ENCODE measurements at places on chromosomes 2 and 18. TPM values are rescaled to one million over a fixed set of nuclear protein-coding genes. Genes with fewer than 3 reads are reported as not detected.

NT5C1B gene
- total RNA-seq = not detected

RAPGEF4 gene
- 17.7 TPM for total RNA-seq

ZNF396 gene
- total RNA-seq = 0.51 TPM

GRCh38 chr2:137348301-137348700 lies 583.0 kb downstream of the THSD7B start:
- no peak for DNase-seq

DNA sequence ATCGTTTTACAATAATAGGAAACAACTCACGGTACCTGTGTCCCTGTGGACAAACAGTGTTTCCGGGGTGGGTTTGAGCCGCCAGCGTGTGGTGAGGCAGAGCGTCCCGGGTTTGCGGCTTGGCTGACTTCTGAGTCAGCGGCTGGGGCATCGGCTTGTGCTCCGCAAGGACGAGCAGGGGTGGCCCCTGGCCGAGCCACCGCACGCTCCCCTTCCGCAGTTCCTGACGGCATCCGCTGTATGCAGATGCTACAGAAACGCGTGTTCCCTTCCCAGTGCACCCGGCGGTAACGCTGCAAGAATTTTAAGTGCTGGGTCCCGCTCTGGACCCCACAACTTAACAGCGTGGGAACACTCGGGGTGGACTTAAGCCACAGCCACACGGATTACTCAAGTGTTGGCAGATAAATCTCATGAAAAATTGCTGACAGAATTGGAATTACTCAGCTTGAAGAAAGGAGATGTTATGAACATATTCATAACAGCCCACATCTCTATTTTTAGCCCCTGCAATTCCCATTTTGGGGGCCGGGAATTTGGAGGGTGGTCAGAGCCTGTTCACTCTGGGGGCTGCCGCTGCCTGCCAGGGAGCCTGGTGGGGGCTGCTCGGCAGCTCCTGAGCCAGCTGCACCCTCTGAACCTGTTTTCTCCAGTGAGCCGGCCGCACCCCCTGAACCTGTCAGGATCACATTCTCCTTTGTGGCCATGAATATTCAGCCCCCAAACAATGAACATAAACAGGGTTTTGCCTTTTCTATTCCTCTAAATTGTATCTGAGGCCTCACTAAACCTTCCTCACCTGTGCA lies 12.6 kb upstream of the KCNG2 start:
- DNase-seq = no peak

DNA sequence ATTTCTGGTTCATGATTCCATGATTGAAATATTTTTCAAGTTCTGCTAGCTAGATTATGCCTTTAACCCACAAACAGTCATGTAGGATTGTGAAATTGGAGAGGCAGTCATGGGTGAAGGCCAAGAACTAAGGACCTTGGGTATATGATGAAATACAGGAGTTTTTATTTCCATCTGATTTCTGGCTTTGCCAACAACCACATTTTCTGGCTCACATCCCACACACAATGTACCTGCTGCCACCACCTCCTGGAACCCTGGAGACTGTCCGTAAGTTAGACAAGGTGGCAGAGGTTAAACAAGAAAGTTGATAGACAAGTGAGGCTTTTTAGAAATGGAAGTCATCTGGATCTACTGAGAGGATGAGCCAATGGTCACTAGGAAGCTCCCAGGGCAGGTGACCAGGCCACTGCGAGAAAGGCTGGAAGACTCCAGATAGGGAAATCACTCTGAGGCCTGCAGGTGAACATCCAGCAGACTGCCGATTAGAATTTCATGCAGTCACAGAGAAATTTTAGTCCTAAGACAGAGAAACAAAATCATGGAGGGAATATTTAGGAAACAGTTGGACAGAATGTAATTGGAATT lies 402.0 kb downstream of the ALK start:
- no peak for DNase-seq

- peak; percentile 76 for DNase-seq
Observed at GRCh38 chr2:105179469-105180372, 61.8 kb upstream of the GPR45 start.

- no peak for DNase-seq
Observed at GRCh38 chr18:12803069-12803936, 80.7 kb downstream of the PTPN2 start.

- no peak for DNase-seq
Observed at GRCh38 chr2:23616630-23617029, 231.7 kb downstream of the KLHL29 start.

DNA sequence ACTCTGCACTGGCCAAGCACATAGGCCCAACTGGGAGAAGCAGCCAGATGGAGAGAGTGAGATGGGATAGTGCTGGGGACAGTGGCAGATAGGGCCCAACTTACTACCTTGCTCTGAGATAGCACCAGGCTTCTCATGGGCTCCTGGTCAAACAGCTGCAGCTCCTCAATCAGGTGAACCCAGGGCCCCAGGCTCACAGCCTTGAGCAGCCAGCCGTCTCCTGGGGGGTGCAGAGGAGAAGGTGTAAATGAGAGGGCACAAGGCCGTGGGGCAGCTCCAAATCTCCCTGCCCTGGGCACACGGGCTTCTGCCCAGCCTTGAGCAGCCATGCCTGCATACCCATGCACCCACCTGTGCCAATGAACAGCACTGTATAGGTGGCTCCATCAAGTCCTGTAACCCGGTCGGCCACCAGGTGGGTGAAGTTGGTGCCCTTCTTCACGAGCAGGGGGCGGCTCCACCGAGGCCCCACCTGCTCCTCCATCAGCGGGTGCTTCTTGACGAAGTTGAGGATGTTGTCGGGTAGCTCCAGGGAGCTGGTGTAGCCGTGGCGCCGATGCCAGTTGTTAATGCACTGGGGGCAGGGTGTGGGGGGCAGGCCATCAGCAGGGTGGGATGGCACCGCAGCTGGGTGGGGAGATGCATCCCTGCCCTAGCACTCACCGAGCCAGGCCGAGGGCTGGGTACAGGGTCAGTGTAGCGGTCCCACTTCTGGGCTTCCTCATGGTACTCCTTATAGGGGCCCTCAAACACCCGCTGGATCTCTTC lies 5.9 kb upstream of the ANKRD39 start:
- no peak for DNase-seq

DNA sequence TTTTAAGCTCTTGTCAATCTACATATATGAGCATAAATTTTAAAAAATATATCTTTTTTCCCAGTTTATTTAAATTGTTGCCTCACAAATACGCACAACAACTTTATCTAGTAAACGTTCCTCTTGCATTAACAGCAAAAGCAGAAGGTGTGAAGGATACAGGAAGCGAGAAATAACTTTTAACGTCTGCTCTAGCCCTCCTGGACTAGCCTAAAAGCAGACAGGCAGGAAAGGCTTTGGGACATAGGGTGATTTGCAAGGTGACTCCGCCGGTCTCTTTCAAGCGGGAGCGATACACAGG lies 434 bp upstream of the DUSP19 start:
- no peak for DNase-seq

- DNase-seq = no peak
Observed at GRCh38 chr2:84846041-84846663, 34.7 kb downstream of the TRABD2A start.

GRCh38 chr2:222424729-222425671 lies 657 bp downstream of the SGPP2 start:
- DNase-seq = no peak

DNA sequence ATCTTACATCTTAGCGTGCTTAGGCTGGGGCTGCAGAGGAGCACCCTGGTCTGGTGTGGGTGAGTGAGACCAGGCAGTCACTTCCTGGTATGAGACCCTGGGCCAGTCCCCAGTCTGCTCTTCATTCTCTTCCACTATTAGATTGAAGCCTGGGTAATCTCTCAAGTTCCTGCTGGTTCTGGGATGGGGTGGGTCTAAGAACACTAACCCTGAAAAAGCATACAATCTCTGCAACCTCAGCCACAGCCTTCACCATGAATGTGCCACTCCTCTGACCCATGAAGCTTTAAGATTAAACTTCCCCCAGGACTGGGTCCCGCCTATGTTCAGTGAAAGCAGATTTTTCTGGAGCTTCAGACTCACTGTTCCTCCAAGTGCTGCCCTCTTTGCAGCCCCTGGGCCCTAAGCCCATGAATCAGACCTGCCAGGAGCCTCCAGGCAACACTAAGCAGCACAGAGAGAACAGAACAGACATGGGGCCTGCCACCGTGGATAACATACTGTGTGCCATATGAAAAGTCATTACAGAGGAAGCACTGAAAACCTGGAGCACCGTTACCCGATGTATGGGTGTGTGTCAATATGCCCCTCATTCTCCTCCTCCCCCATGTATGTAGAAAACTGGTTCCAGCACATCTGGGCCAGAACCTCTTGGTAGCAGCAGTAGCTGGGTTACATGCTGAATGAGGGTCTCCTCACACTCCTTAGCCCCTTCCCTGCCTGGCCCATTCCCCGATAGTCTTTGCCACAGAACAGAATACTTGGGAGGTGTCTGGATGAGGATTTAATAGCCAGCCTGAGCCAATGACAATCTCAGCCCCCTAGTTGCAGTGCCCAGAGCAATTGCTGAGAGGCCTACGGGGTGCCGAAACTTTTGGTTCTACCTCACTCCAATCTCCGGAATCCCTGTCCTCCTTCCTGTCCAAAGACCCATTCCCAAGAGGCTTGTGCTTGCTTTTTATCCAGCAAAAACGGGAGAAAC lies 2.7 kb upstream of the SIX2 start:
- no peak for DNase-seq

GRCh38 chr18:76557026-76557575 lies 62.1 kb upstream of the ZNF516 start:
- no peak for DNase-seq

DNA sequence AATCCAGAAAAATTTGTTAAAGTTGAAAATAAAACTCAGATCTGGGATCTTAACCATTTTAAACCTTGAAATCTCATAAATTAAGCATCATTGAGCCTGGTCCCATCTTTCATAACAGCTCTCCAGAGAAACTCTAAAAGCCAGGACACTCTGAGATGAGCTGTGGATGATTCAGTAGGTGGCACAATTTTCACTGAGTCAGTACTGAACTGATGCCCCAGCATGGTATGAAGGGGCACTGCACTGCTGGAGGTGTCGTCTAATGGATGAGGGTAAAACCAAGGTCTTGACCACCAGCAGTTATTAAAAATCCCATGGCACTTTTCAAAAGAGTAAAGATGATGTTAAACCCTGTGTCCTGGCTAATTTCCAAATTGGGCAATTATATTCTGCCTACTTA lies 170.6 kb downstream of the FIGN start:
- DNase-seq = no peak

DNA sequence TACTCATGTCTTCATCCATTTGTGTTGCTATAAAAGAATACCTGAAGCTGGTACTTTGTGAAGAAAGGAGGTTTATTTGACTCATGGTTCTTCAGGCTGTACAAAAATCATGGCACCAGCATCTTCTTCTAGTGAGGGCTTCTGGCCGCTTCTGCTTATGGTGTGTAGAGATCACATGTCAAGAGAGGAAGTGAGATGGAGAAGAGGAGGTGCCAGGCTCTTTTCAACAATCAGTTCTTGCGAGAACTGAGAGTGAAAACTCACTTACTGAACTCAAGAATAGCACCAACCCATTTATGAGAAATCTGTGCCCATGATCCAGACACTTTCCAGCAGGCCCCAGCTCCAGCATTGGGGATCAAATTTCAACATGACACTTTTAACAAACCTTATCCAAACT lies 30.0 kb upstream of the BARD1 start:
- no peak for DNase-seq

- DNase-seq = no peak
Observed at GRCh38 chr2:45119038-45119437, 109.8 kb upstream of the SIX2 start.

DNA sequence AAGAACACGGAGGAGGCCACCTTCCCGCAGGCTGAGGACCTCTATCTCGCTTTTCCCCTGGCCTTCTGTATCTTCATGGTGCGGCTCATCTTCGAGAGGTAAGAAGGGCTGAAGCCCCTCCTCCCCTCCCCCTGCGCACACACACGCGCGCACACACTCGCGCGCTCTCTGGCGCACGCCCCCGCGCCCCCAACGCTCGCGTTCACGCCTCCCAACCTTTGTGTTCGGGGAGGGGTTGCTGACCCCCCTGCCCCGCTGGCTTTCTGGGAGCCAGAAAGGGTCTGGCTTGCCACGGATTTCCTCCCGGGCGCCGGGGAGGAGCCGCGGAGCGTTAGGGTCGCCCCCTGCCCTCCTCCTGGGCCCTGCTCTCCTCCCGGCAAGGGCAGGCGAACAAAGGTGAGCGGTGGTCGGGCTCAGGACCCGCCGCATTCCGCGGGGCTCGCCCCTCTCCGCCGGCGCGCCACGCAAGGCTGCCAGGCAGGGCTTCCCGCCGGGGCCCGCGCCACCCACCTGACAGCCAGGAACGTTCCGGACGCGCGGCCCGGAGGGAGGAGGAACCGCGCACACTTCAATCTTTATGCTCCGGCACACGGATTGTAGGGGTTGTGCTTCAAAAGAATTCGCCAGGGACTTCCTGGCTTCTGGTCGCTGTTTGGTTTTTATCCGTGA lies 583 bp downstream of the CERS6 start:
- no peak for DNase-seq

GRCh38 chr2:3389193-3389592 lies 9.7 kb downstream of the TRAPPC12 start:
- no peak for DNase-seq

DNA sequence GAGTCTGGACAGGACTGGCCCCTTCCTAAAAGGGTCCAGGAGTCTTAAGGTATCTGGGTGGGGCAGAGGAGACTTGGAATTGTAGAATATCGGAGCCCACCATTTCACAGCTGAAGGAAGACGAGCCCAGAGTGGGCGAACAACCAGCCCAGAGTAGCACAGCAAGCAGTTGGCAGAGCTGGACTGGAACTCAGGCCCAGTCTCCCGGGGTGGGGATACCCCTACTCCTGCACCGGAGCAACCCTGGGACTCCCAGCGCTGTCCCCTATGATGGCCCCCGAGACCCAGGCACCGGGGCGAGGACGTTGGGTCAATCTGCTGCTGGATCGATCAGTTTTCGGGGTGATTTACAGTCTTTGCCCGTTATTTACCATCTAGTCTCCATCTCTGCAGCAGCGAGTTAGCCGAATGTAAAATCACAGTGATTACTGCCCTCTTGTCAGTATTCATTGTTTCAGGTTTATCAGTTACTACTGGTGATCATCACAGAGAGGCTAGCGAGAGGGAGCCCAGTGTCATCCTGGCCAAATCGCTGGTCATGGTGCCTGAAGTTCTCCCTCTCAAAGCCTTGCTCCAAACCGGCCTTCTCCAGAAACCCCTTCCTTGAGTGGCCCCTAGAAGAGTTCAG lies 75.3 kb downstream of the SMAD7 start:
- DNase-seq = no peak

DNA sequence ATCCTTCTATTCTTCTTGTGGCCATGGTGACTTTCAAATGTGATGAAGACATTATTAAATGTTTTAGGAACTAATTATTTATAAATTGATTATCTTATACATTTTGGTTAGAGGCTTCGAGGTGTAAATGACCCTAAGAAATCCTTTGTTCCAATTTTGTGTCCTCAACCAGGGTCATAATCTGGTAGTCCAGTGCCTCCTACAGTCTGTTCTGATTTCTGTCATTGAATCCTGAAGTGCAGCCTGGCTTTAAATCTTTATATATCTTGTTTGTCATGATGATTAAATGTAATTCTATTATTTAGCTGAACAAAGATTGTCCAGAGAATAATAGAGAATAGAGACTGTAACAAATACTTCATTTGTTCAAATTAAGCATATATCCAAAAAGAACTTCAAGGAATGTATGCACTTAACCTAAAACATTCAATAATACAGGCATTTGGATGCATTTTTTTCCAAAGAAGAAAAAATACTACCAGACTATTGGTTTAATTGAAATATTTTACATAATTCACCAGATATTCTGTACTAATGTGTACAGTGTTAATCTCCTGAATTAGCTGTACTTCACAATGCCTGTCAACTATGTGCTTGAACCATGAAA lies 89.8 kb downstream of the PRPF40A start:
- peak; percentile 55 for DNase-seq

GRCh38 chr2:238851026-238851425 lies 3.1 kb downstream of the TWIST2 start:
- no peak for DNase-seq

Measured in dermis microvascular lymphatic vessel endothelial cell (primary cell).